ENCODE measurements at places on chromosomes 2 and 18.
A peak's percentile ranks its signal among the peaks of the same experiment; 100 is the strongest.

DNA sequence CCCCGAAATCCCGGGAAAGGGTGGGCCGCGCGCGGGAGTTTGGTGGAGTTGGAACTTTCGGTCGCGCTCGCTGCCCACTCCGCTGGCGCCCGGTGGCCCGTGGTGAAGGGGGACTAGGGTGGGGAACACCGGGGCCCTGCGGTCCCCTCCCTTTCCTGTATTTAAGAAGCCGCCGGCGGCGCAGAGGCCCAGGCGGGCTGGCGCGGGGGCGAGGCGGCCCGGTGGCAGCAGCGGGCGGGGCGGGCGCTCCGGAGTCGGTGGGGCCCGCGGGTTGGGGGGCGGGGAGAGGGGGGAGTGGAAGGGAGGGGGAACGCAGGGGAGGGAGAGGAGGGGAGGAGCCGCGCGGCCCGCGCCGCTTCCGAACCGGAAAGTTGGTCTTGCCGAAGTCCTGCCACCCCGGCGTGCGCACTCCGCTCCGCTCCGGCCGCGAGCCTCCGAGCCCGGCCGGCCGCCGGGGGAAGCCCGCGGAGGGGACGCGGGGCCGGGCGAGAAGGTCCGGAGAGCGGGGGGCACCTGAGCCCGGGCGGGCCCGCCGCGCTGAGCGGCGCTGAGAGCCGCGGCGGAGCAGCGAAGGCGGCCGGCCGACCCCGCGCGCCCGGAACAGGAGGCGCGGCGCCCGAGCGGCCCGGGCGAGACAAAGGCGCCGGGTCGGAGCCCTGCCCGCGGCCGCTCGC lies 425 bp upstream of the SALL3 start:
- DNase-seq: no peak

GRCh38 chr2:142868229-142868762 lies 9.2 kb upstream of the KYNU start:
- DNase-seq: no peak

- DNase-seq: no peak
Observed at GRCh38 chr18:47248115-47248603, 3.3 kb downstream of the SKOR2 start.

- no peak for DNase-seq
Observed at GRCh38 chr18:40875101-40875615, 1079.9 kb upstream of the PIK3C3 start.

GRCh38 chr2:237306787-237307170 lies 107.2 kb downstream of the COL6A3 start:
- no peak for DNase-seq

GRCh38 chr2:236689393-236689700 lies 119.7 kb downstream of the ACKR3 start:
- no peak for DNase-seq

GRCh38 chr2:119494163-119494790 lies 30.0 kb downstream of the SCTR start:
- DNase-seq: no peak

DNA sequence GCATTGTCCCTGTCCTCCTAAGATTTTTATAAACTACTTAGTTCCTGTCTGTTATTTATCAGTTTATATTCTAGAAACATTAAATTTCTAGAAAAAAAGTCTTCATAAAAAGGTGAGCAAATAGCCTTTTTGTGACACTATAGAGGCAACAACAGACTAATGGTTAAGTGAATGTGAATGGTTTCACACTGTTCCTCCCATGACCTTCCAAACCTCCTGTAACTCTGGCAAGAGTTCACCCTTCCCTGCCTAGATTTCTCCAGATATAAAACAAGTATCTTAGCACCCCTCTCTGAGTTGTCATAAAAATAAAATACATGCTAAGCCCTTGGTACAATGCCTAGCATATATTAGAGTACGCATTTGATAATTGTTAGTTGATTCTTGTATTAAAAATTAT lies 29.2 kb downstream of the COBLL1 start:
- DNase-seq: no peak

GRCh38 chr18:8379187-8379941 lies 229.9 kb upstream of the RAB12 start:
- DNase-seq: no peak

DNA sequence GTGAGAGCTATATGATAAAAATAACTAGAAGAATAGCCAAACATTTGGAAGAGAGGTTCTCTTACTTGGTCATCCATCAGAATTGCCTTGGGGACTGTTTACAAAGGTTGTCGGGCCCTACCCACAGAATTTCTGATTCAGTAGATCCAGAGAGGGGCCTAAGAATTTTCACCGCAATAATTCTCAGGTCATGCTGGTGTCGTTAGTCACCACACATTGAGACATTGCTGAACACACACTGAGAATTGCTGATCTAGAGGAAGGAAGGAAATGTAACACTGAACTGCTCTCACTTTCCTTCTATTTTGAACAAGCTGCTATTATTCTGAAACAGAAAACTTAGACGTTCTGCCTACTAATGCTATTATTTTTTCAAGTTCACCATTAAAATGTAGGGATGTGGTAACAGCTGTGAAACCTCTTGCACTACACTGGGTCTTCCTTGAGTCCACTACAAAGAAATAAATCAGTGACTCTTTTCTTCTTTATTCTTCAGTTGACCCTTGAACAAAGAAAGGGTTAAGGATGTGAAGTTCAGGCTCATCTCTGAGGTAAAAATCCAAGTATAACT lies 491.3 kb downstream of the DPP10 start:
- DNase-seq: no peak

GRCh38 chr2:216029416-216030129 lies 16.2 kb upstream of the MREG start:
- no peak for DNase-seq

DNA sequence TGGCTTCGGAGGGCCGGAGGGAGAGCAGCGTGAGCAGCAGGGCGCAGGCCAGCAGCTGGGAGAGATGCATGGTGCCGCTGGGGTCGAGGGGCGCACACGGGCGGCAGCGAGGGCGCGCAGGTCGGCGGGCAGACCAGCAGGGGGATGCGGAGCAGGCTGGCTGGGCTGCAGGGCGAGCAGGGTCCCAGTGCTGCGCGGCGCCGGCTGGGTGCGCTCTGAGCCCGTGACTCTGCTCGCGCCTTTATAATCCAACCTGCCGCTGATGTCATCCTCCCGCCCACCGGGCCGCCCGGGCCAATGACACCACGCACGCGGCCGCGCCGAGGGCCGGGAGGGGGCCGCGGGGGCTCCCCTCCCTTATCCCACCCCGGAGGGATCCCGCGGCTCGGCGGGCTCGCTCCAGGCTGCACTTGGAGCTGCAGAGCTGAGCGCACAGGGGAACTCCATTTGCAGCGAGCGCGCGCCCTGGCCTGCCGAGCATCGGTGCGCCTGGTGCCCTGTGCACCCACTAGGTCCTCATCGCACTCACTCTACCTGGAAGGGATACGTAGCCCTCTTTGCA lies at the start of gene NPPC:
TSS of gene NPPC (minus strand) at position 217 of the 562 bp plus-strand sequence. CDS start at position 70, 147 bp downstream.
- peak; percentile 56 for DNase-seq

DNA sequence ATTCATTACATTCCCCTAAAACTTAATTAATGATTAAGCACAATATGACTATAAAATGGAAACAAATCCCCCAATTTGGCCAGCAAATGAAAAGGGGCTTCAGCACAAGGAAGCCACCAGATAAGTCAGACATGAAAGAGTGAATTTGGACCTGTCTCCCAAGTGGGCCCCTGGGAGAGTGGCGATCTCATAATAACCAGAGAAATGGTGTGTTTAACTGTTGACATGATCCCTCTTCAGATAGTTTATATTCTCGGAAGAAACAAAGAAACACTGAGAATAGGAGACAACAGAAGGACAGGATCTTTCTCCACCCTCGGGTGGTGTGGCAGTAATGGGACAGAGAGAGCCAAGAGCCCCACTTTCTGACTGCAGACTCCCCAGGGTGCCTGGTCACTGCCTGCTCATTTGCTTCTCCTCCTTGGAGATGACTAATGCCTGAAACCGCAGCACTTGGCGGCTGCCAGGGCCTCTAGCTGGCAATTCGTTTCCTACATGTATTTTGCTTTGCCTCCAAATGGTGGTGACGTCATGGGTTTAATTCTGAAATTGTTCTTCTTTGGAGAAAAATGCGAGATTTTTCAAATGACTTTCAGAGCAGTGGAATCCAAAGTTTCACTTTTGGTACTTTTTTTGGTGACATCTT lies 46.4 kb upstream of the SPP2 start:
- peak; percentile 97 for DNase-seq

- DNase-seq: no peak
Observed at GRCh38 chr2:201260302-201260800, at the start of gene CASP8. Gene CASP8, plus strand, starts transcription at chr2:201260536. Its CDS starts 5,951 bp downstream, at chr2:201266487.

- peak; percentile 63 for DNase-seq
Observed at GRCh38 chr18:74745633-74746403, 148.1 kb downstream of the ZNF407 start.

GRCh38 chr2:194925742-194926141 lies 731.3 kb upstream of the SLC39A10 start:
- no peak for DNase-seq

GRCh38 chr2:159904959-159905305 lies 106.9 kb upstream of the CD302 start:
- no peak for DNase-seq

DNA sequence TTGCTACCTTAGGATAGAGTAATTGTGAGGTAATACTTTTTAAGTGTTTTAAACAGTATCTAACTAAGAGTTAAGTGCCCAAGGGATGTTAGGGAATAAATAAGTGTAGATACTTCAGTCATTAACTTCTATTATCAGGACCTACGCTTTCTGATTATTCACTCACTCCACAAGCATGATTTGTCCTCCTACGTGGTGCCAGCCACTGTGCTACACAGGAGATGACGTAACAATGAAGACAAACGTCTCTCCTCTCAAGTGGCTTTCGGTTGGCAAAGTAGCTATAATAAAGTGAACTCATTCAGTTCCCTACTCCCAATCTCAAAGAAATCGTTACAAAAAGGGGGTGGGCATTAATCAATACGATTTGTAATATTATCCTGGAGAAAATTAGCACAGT lies 100.9 kb upstream of the SETBP1 start:
- no peak for DNase-seq

DNA sequence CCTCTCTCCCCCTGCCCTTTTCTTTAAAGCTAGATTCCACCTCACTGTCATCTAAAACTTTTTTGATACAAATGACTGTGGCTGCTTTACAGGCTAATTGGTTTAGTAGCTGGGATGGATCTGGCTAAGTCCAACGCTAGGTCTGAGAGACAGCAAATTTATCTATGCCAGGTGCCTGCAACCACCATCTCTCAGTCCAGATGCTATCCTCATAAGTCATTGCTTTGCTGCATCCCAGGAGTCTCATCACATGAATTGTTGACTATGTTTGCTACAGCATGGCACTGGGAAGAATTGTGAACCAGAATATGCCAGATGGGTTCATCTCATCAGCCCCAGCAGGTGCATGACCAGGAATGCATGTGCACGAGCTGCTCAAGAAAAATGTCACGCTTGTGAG lies 100.0 kb upstream of the PID1 start:
- no peak for DNase-seq

- DNase-seq: no peak
Observed at GRCh38 chr2:45833968-45834344, 182.5 kb downstream of the PRKCE start.
